ENCODE measurements at places on chromosomes 3 and 15.

DNA sequence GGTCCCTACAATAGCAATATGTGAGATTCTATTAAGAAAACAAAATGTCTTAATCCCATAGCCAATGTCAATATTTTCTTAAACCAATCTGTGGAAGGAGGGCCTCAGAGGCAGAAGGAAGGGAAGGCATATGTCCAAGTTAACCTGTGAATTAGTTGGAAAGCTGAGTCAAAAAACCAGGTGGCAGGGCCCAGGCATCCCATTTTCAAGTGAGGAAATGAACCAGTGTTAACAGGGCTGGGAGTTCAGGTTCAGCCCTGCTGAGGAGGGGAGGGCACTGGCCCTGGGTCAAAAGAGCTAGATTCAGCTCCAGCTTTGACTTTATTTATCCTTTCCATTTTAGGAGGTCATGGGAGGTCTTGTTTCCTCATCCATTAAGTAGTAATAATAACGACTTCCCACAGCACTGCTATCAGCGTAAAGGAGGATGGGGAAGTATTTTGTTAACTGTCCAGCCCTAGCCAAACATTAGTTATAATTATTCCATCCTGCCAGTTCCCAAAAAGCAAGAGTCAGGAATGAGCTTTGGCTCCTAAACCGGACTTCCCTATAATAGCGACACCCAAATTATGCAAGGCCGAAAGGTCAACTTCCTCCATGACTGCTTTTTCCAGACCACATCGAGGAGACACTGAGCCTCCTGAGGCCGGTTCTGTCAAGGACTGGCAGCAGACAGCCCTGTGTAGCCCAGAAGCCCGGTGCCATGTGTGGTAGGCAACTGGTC is 3.2 kb downstream of the MASP1 start:
- DNase-seq, result no peak

DNA sequence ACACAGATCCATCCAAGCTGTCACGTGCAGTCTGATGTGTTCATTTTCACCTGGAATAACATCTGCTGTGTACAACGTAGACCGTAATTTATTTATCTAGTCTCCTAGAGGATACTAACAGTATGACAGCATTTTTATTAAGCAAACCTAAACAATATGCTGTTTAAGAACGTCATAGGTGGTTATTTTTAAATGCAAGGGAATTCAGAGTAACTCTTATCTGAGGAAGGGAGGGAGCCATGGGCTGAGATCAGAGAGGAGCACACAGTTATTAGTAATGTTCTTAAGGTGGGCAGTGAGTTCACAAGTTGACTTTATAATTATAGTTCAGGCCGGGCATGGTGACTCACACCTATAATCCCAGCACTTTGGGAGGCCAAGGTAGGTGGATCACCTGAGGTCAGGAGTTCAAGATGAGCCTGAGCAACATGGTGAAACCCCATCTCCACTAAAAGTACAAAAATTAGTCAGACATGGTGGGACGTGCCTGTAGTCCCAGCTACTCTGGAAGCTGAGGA is 193.6 kb downstream of the UACA start:
- DNase-seq, result no peak

DNA sequence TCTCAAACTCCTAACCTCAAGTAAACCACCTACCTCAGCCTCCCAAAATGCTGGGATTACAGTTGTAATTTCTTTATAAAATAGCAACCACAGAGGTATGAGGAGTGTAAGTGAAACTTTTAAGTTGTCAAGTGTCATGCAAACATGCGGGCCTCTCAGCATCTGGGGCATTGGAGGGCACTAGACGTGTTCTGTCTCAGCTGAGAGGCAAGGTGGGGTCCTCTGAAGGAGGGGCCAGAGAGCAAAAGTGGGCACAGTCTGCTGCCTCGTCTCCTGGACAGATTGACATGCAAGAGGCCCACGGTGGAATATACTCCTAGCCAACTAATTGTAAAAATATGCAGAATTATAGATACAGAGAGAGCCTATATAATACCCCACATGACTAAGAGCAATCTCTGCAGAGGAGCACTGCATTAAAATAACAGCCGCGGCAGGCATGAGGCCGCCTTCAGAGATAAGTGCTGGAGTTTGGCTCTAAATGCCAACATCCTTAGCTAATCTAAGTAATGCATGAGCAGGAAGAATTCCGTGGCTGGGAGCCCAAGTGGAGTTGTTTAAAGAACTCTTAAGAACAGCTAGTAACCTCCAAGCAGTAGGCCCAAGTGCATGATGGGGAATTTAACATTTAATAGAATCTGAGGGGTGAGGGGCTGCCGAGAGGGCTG is 87.8 kb upstream of the RNU6-1 start:
- DNase-seq, result no peak

- DNase-seq, result no peak
Measured at GRCh38 chr3:69160107-69160506, 37.7 kb upstream of the LMOD3 start.

DNA sequence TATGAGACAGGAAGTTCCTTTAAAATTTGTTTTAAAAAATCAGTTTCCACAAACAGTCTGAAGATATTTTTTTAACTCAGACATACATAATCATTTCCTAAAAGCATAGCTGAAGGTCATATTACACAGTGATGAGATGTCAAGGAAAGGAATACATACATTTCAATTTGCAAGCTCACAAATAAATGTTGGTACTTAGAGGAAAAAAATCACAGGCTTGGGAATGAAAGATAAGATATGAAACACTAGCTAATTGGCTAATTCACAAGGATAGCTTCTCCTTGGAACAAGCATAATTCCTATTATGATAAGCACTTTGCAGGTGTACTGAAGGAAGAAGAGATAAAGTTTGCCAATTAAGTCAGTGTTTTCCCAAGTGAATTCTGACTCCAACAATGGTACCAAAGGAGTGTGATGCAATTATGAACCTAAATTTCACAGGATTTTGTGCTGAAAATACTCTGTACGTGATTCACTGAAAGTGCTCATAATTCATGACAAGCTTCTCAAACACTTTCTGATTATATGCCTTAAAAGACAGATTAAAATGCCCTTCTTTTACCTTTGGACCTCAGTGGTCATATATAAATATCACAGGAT is 112.4 kb downstream of the FRMD5 start:
- no peak for DNase-seq

GRCh38 chr3:143171141-143171980 is 51.8 kb downstream of the CHST2 start:
- DNase-seq, result no peak

GRCh38 chr3:171088496-171088895 is 62.0 kb upstream of the SLC2A2 start:
- no peak for DNase-seq

DNA sequence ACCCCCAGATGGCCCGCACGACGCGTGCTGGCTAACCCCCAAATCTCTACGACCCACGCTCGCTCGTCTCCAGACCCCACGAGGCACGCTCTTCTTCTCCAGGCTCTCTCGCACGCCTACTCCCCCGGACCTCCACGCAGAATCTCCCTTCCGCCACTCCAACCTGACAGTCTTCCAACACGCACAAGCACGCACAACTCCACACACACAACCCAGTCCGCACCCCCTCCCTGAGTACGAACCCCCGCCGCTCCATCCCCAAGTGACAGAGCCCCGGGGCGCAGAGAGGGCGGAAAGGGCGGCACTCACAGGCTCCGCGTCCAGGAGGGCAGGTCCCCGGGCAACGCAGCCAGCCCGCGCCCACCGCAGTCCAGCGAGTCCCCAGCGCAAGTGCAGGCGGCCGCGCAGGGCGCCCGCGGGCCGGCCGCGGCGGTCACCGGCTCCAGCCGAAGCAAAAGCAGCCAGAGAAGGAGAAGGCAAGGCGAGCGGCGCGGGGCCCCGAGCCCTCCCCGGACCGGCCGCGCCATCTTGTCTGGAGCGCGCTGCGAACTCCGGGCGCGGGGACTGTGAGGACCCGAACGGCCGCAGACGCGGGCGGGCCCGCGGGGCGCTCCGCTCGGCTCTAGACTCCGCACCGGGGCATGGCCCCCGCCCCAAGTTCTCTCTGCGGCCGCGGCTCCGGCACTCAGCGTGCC is 794 bp downstream of the LRIG1 start:
- no peak for DNase-seq

DNA sequence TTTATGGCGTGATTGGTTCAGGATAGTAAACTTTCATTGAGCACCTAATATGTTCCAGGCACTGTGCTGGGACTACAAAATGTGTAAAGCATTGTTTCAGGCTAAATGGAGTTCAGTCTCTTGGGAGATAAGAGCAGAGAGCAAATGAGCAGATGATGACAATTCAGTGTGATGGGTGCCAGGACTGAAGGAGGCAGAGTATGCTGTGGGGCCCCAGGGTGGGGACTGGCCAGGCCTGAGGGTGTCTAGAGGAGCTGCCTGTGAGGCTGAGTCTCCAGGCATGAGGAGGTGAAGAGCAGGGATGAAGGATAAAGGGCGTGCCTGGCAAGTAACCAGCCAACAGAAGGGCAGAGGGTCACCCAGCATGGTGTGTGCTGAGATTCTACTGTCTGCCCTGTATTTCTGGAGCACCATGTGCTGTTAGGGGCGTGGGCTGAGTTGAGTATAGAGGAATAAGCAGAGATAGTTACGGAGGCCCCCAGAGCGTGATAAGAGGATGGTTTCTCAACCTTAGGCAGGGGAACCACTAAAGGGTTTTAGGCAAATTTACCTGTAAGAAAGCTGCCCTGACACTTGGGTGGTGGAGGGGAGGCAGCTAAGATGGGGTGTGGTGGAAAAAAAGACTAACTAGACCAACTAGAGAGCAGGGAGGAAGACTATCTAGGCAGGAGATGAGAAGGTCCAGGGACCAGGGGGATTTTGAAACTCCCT is 38.5 kb downstream of the EPHB1 start:
- no peak for DNase-seq

DNA sequence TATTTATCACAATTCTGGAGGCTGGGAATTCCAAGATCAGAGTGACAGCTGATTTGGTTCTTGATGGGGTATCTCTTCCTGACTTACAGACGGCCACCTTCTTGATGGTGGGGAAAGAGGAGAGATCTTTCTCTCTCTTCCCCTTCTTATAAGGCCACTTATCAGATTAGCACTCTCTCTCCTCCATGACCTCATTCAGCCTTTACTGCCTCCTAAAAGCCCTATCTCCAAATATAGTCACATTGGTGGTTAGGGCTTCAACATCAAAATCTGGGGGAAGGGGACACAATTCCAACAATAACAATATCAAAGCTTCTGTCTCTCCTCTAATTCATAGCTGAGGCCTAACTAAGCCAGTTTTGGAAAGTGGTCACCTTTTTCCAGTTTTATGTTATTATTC is 91.7 kb upstream of the MBNL1 start:
- no peak for DNase-seq
